H7 (cell line): ENCODE measurements at places on chromosomes 7 and 10.

DNA sequence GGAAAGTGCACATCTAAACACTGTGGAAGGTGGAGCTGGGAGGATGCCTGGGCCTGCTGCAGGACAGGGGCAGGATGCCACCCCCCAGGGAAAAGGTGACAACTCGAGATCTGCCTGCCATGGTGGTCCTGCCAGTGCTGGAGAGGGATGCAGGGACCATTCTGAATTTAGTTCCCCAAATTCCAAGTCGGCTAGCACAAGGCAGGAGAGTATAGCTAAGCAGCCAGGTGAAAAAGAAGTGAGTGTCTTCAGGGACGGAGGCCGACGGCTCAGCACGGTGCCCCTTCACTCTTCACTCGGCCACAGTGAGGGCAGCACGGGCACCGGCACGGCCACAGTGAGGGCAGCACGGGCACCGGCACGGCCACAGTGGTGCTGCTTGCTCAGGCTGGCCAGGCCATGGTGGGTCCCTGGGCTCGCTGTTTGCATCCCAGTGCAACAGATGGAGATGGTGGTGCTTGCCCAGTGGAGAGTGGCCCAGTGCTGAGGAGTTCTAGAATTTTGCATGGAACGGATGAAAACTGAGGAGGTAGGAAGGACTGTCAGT, 161.3 kb upstream of the SHH start:
- no peak for DNase-seq

- DNase-seq = no peak
Measured at GRCh38 chr7:154984601-154985188, 18.2 kb downstream of the PAXIP1 start.

- no peak for DNase-seq
Measured at GRCh38 chr7:149725426-149725821, 48.0 kb downstream of the ZNF467 start.

DNA sequence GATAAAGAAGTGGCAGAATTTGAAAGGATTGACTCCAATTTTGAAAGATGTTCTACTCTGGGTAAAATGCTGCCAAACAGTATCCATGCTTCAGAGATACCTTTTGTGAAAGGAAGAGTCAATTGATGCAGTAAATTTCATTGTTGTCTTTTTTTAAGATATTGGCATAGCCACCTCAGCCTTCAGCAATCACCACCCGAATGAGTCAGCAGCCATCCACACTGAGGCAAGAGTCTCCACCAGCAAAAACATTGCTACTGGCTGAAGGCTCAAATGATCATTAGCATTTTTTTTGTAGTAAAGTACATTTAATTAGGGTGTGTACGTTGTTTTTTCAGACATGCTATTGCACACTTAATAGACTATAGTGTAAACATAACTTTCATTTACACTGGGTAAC, 31.7 kb upstream of the CYP26C1 start:
- DNase-seq = no peak

DNA sequence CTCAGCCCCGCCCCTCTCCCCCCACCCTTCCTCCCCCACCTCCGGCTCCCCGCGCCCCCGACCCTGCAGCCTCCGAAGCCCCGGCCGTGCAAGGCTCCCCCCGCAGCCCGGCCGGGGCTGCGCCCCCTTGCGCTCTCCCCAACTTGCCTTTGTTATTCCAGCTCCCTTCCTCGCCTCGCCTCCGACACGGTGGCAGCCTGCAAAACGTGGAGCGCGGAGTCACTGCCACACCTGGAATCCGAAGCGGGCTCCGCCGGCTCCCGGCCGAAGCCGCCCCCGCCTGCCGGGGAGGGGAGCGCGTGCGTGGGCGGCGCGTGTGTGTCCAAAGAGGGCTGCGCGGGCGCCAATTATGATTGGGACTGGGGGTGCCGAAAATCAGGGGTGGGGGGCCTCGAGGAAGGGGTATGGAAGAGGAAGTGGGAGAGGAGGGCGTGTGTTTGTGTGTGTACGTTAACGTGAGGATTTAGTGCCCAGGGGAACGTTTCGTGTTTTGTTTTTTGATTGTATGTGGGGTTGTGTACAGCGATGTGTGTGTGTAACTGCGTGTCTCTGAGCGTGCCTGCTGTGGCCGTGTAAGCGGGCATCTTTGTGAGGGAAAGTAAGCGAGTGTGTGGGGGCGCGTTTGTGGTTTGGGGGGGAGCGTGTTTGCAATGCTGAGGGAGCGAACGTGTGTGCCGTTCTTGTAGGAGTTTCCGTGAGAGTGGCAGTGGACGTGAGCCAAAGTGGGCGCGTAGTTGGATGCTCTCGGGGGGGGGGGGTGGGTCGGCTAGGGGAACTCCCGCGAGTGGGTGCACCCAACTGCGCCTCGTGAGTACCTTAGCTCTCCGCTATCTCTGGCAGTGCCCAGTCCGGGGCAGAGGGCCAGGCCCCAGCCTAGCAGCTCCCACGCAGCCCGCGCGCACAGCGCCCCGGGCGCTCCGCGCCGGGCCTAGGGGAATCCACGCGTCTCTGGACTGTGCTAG, 1.2 kb upstream of the ZMIZ1 start:
- peak; percentile 98 for DNase-seq

- no peak for DNase-seq
Measured at GRCh38 chr7:43199371-43200160, 87.1 kb downstream of the HECW1 start.

DNA sequence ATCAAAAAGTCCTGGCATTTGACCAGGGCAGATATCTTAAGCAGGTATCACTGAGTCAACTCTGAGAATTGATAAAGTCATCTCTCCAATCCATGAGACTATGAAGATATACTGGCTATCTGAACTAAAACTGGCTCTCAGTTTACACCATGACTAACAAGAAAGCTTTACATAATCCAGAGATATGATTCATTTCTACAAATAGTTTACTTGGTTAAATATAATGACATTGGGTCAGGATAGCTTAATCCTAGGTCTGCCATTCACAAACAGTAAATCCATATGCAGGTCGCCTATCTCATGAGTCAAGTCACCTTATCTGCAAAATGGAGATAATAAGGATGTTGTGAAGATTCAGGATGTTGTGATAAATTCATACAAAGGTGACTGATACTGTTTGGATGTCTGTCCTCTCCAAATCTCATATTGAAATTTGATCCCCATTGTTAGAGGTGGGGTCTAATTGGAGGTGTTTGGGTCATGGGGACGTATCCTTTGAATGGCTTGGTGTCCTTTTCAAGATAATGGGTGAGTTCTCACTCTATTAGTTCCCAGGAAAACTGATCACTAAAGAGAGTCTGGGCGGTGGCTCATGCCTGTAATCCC, 117.4 kb downstream of the JMJD1C start:
- no peak for DNase-seq

DNA sequence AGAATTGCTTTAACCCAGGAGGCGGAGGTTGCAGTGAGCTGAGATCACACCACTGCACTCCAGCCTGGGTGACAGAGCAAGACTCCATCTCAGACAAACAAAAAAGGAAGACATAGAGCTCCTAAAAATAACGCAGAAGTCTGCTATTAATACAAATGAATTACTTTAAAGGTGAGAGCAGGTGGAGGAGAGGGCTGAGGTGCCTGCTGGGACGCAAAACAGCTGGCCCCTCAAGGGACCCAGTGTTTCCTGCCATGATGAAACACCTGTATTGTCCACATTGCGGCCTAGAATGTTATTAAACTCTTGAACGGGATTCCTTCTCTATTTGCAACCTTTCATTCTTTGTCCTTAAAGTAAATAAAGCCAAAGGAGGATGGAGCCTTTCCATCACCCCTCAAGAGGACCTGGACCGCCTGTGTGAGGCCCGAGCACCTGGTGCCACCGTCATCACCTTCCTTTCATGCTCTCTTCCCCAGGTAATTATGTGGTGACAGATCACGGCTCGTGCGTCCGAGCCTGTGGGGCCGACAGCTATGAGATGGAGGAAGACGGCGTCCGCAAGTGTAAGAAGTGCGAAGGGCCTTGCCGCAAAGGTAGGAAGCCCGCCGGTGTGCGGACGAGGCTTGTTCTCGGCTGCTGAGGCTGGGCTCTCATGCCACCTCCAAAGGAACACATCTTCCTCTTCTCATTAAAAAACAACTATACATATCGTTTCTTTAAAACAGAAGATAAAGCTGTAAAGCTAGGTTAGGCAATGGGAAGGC, 136.7 kb downstream of the EGFR start:
- DNase-seq = no peak

- no peak for DNase-seq
Measured at GRCh38 chr10:11080564-11080984, 62.9 kb downstream of the CELF2 start.

DNA sequence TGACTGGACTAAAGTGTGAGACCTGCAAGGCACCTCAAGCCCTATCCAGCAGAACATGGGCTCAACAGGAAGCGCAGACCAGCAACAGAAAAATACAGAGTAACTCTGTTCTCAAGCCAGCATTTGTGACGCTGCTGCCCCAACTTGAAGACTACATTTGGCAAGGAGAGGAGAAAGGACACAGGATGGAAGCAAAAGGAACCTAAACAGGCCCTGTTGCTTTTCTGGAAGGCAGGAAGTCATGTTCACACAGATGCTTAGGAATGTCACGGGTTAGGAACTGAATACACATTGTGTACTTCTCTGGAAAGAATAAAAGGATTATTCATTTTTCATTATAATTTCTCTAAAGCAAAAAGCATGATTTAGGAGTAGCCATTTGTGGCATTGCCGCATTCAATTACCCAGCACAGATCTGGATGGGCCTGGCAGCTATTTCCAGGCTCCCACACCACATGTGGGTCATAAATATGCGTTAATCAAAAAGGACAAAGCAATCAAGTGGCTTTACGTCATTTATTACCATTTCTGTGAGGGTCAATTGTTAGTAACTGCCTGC, 19.8 kb upstream of the TOMM7 start:
- no peak for DNase-seq

GRCh38 chr7:41287559-41288335, 415.1 kb downstream of the INHBA start:
- no peak for DNase-seq

DNA sequence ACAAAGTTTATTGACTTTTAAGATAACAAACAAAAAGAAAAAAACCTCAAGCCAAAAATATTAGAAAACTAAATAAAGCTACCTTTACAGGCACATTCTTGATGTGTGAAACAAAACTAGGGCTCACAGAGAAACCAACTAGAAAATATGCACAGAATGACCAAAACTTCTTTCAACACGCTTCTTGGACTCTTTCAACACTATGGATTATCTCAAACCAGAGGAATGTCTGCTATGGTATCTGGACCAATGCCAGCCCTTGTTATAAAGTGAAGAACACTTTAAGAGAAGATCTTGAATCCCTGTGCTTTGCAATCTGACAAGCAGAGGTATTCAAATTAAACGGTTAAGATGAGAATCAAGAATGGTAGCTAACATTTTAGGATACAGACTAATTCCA, 76.6 kb downstream of the DNAJC1 start:
- DNase-seq = no peak

GRCh38 chr7:41559426-41559825, 143.5 kb downstream of the INHBA start:
- DNase-seq = no peak

DNA sequence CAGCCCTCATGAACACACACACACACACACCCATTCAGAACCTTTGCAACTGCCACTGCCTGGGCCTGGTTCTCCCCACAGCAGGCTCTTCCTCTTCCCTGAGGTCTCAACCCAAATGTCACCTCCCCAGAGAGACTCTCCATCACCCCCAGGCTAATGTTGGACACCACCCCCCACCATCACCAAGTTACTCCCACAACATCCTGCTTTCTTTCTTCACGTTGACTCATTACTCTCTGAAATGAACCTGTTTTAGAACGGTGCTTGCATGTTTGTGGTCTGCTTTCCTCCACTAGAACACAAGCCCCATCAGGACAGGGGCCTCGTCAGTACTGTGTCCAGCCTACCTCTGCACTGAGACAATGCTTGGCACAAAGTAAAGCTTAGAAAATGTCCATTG, 16.0 kb downstream of the AFAP1L2 start:
- DNase-seq = no peak

GRCh38 chr10:97075961-97076525, 109.7 kb downstream of the SLIT1 start:
- peak; percentile 43 for DNase-seq

DNA sequence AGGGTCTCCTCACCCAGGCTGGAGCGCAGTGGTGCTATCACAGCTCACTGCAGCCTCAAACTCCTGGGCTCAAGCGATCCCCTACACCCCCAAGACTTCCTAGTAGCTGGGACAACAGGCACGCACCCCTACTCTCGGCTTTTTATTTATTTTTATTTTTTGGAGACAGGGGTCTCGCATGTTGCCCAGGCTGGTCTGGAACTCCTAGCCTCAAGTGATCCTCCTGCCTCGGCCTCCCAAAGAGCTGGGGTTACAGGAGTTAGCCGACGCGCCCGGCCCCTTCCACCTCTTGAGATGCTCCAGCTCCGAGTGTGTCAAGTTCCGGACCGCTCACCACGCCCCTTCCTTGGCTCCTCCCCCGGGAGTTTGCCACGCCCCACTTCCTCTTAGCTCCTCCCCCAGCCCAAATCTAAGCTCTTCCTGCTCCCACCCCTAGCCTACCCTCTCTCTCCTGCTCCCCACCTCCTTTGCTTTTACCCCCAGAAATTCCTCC, 6.3 kb downstream of the NAT16 start:
- DNase-seq = peak; percentile 96

DNA sequence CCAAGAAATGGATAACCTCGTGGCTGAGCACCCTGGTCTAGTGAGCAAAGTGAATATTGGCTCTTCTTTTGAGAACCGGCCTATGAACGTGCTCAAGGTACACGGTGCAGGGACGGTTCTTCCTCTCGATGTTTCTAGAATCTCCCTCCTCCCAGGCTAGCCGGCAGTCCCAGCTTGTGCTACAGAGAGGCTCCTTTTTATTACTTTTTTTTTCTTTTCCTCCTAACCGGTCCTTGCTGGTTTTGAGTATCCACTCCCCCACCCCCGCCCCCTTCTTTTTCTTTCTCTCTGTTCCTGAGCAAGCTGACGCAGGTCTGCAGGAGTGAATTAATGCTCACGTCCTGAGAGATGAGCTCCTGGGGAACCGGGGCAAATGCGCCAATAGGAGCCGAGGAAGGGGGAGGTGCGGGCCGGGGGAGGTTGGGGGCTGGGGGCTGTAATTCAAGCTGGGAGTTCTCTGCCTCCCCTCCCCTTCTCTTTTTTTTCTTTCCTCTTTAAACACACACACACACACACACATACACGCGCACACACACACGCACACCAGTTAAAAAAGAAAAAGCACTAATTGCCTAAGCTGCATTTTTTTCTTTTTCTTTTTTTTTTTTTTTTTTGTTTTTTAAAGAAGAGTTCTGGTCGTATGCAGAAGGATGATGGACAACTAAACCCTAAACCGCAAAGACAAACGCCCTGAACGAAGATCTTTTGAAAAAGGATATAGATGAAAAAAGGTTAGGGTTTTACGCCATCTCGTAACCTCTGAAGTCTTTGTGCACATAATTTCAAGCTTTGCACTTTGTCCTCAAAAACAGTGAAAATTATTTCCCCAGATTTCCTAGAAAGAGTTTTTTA, 6.6 kb downstream of the CPA2 start:
- DNase-seq = peak; percentile 90

GRCh38 chr7:47327698-47328391, 254.1 kb downstream of the TNS3 start:
- DNase-seq = peak; percentile 92

DNA sequence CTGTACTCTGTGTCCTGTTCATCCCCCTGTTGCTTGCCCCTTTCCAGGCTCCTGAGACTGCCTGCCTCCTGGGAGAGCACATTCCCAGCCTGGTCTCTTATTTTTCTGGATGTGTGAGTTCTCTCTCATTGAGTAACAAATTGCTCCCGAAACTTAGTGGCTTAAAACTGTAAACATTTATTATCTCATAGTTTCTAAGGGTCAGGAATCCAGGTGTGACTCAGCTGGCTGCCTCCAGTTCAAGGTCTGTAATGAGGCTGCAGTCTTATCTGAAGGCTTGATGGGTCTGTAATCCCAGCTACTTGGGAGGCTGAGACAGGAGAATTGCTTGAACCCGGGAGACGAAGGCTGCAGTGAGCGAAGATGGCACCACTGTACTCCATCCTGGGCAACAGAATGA, 53.6 kb upstream of the PRR15 start:
- no peak for DNase-seq
